Heart left ventricle (tissue), 16 donors: ENCODE measurements at places on chromosomes 2 and 18. TPM values are rescaled to one million over a fixed set of nuclear protein-coding genes. Genes with fewer than 3 reads are reported as not detected.

DNA sequence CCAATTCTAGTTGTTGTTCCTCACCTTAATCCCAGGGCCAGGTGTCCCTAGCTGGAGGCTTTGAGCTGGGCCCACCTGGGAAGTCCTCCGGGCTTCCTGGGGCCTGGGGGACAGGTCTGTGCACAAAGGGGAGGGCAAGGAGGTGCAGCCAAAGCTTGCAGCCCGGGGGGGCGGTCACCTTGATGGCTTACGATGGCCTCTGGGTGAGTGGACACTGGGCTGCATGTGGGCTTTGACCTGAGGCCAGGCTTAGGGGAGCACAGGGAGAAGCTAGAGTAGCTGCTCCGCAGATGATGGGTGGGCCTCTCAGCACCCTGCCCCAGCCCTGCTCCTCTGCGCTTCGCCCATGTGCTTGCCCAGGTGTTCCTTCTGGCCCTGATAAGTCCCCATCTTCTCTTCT, 41.8 kb upstream of the HAAO start:
- DNase-seq, result no peak

DNA sequence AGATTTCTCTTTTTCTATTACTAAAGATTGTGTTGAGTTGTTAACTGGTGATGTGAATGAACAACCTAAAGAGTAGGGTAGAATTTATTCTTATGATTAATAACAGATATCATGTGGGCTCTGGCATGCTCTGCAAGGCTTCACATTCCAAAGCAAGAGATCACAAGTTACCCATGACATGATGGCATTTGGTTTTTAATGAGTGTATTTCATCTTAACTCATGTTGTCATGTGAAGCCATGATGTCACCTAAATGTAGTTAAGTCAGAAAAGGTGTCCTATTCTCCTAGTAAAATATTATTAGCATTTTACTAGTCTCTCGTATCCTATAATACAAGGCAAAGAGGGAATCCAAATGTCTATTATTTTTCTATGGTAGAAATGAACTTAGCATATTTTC, 678.0 kb downstream of the ARHGAP15 start:
- no peak for DNase-seq

DNA sequence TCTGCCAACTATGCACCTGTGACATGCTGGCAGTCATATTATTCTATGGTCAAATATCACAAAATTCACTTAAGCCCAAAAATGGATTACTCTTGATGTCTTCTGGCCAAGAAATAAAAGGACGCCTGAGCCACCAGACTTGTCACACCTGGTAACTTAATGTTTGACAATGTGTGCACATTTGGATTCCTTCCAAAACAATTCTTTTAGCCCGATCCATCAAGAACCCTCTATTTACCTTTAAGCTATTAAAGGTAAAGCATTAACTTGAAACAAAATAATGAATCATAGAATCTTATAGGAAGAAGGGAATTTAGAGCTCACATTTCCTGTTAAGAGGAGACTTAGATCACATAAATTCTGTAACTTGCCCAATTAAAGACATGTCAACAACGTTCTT, 46.5 kb upstream of the NFU1 start:
- DNase-seq, result no peak

DNA sequence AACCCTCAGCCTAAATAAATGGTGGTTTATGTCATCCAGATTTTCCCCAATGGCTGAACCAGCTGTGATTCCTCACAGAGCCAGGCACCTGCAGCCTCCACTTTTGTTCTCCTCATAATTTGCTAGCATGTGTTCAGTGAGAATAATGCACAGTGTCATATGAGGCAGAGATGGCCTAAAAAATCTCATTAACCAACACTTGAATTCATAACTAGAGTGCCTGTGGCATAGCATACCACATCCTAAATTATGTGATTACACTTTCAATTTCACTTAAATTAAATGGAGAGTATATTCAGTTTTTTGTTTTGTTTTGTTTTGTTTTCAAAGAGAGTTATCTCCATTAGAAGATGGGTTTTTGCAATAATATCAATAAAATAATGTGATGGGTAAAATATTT, 488.0 kb downstream of the CBLN2 start:
- DNase-seq, result no peak

GRCh38 chr2:72003796-72004195, 143.9 kb downstream of the CYP26B1 start:
- no peak for DNase-seq

DNA sequence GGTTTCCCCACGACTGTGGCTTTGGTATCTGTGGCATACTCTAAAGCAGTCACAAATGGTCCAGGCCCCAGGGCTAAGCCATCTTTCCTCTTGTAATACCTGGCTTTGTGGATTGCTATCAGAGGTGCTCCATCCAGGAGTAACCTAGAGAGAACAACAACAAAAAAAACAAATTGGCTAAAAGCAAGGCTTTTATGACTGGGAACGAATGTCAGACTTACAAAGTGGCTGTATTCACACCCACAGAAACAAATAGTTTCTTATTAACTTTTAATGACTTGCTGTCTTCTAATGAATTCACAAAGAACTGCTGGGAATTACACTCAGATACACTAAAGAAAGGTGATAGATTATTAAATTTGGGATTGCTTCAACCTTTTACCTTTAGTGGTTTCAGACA, 35.1 kb downstream of the HDHD2 start:
- DNase-seq, result no peak

Gene OSR1
- 2.2 TPM for total RNA-seq

Gene MGAT5
- total RNA-seq, result 69.2 TPM
